ENCODE measurements at places on chromosomes 4 and X. TPM values are rescaled to one million over a fixed set of nuclear protein-coding genes. Genes with fewer than 3 reads are reported as not detected.

Gene SLC25A5
- 641 TPM for total RNA-seq

Gene RIBC1
- total RNA-seq = 0.61 TPM

DNA sequence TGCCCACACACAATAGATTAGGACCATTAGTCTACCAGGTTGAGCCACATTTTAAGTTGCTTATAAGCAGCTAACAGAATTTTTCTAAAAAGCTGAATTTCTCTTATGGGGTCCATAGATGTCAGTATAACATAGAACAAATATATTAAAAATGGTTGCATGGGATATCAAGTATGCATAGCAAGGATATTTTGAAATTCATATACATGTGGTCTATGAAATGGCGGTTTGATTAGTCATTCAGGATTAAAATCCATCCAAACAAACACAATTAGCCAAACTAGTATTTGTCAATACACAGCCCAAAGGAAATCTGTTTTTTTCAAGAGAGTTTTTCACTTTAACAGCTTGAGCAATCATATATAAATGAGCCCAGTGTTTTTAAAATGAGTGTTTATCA, 33.5 kb upstream of the AMOT start:
- no peak for DNase-seq

Gene DDX53
- total RNA-seq = not detected

Gene DCAF8L2
- not detected for total RNA-seq

DNA sequence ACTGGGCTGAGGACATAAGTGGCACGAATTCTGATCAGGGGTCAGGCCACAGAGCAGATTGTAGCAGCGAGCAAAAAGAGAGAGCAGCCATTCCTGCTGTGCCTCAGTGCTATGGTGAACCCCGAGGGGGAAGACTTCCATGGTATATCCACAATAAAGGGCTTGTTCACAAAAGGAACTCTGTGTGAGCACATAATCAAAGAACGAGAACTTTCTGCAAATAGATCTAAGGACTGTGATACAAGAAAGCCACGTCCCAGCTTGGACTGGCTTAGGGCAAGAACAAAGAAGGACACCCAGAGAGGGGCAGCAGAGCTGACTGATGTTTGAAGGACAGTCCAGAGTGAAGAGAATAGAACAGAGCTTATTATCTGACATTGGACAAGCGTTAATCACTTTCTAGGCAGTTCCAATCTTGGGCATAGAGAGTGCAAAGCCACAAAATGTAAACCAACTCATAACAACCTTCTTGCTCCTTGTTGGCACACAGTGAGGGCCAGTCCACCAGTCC, 24.0 kb downstream of the PPEF2 start:
- DNase-seq = no peak

- no peak for DNase-seq
Observed at GRCh38 chrX:12153741-12154140, 15.5 kb downstream of the FRMPD4 start.

Gene CXCL10
- total RNA-seq = not detected

DNA sequence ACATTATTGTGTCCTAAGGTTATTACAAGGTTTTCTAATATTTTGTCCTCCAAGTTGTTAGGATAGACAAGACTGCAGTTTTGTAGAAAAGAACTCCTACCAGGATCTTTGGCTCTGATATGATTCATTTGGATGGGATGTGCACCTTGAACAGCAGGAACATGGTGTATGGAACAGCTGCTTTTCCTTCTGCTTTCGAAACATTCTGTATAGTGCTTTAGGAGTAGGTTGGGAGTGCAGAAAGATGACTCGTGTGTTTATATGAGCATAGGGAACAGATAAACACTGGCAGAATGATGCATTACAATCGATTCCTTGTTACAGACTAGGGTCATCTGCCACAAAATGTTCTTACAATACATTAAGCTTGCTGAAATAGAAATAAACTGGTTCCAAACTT, 790.1 kb downstream of the DMD start:
- no peak for DNase-seq

Gene GYPA
- not detected for total RNA-seq

DNA sequence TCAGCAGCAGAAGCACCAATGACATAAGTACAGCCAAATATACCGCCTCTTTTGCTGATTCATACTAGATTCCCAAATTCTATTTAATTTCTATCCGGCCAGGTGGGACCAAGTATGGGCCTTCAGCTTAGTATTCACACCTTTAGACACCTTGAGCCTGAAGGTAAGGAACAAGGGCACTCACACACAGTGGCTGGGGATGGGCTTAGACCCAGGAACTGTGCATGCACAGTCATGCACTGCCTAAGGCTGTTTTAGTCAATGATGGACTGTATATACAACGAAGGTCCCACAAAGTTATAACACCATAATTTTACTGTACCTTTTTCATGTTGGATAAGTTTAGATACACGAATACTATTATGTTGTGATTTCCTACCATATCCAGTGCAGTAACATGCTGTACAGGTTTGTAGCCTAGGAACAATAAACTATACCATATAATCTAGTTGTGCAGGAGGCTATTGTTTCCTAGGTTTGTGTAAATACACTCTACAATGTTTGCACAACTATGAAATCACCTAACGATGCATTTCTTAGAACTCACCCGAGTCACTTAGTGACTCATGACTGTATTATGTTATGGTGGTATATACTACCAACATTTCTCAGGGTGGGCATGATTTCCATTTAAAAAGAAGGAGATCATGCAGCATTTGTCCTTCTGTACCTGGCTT, 9.7 kb upstream of the CLNK start:
- no peak for DNase-seq

All from HCT116 (cell line).